ENCODE measurements at places on chromosomes 4 and X. TPM values are rescaled to one million over a fixed set of nuclear protein-coding genes. Genes with fewer than 3 reads are reported as not detected.

The STARD8 gene
- polyA plus RNA-seq, result 5.6 TPM

DNA sequence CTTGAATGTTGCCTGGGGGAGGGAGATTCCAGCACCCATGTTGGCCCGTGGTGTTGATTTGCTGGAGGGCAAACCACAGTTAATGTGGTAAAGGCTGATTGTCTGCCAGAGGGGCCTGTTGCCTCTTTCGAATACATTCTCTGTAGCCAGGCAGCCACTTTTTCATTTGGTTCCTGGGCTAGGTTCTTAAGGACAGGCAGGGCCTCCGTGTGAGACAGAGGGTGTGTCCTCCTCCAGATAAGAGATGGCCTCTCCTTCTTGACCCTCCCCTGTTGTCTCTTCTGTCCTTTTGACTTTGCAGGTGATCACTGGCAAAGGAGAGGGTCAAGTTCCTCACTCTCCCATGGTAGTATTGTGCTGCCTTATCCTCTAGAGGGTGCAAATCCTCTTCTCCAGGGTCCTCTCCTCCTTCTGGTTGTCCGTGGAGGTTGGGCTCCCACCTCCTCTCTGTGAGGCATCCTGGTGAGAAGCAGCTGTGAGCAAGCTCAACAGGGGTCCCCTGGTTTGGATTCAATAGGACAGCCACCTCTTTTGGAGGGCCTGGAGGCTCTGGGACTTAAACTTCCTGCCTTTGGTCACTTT, 44.9 kb downstream of the ZNF182 start:
- no peaks in the 10 kb centered on the region for H3K27me3 ChIP-seq
- H3K4me3 ChIP-seq, result no peak overlapping the region
- no peak overlapping the region for H3K27ac ChIP-seq
- H3K36me3 ChIP-seq, result no peaks in the 10 kb centered on the region
- no peak for DNase-seq

The CWH43 gene
- not detected for polyA plus RNA-seq

DNA sequence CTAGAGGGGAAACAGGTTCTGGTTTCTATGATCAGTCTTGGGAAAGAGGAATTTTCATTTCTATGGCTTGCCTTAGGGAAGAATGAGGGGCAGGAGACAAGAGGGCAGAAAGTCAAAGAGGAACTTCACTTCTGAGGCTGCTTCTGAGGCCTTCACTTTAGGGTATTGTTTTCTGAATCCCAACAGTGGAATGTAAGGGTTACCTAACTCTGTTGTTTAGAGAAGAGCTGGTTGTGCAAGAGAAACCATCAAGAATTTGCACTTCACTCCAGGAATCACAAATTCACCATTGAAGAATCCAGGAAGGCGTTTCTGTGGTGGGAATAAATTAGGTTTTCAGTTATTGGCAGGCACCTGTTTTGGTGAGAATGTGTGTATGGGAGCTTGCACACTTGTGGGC, 126.7 kb upstream of the AMOT start:
- DNase-seq, result no peak
- no peaks in the 10 kb centered on the region for H3K4me1 ChIP-seq
- no peaks in the 10 kb centered on the region for H3K27me3 ChIP-seq
- H3K36me3 ChIP-seq, result no peaks in the 10 kb centered on the region

- DNase-seq, result no peak
- H3K4me1 ChIP-seq, result no peaks in the 10 kb centered on the region
- H3K27me3 ChIP-seq, result no peaks in the 10 kb centered on the region
- H3K27ac ChIP-seq, result no peak overlapping the region
- no peaks in the 10 kb centered on the region for H3K36me3 ChIP-seq
- no peak overlapping the region for H3K4me3 ChIP-seq
Observed at GRCh38 chr4:94798808-94799207, 41.1 kb downstream of the BMPR1B start.

GRCh38 chr4:3284734-3285557, 7.9 kb upstream of the RGS12 start:
- no peaks in the 10 kb centered on the region for H3K27me3 ChIP-seq
- H3K36me3 ChIP-seq, result no peaks in the 10 kb centered on the region
- H3K27ac ChIP-seq, result no peak overlapping the region
- no peak overlapping the region for H3K4me3 ChIP-seq
- H3K4me1 ChIP-seq, result peaks cover 24% of the 10 kb centered on the region

- no peaks in the 10 kb centered on the region for H3K36me3 ChIP-seq
- H3K4me3 ChIP-seq, result no peak overlapping the region
- no peaks in the 10 kb centered on the region for H3K4me1 ChIP-seq
Observed at GRCh38 chr4:123546573-123547060, 150.0 kb downstream of the SPRY1 start.

All from spleen (tissue), 13 donors.